Esophagus muscularis mucosa (tissue), 4 donors: ENCODE measurements at places on chromosomes 6 and 20.

DNA sequence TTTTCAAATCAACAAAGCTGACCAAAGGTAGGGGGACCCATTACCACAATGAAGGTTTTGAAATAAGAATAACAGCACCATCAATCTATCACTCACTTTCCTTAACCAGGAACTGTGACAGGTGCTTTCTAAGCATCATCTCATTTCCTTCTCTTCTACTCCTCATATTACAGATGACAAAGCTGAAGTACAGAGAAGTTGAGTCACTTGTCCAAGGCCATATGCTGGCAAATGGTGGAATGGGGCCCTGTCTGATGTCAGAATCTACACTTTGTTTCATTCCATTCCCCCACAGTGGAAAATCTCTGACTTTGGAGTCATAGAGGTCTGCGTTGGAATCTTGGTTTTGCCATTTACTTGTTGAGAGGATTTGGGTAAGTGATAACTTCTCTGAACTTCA lies 222.5 kb upstream of the LRFN2 start:
- DNase-seq: no peak

GRCh38 chr6:87944541-87944954 lies 103.1 kb upstream of the SPACA1 start:
- DNase-seq: peak; percentile 90

DNA sequence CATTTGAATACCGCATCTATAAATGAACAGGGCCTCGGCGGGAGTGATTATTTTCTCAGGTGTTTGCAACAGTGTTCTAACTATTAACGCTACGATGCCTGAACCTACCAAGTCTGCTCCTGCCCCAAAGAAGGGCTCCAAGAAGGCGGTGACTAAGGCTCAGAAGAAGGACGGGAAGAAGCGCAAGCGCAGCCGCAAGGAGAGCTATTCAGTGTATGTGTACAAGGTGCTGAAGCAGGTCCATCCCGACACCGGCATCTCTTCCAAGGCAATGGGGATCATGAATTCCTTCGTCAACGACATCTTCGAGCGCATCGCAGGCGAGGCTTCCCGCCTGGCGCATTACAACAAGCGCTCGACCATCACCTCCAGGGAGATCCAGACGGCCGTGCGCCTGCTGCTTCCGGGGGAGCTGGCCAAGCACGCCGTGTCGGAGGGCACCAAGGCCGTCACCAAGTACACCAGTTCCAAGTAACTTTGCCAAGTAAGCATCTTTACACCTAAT lies 70.9 kb downstream of the HFE start:
- DNase-seq: peak; percentile 97

GRCh38 chr6:31681135-31681671 lies 336 bp upstream of the LY6G5C start:
- DNase-seq: no peak

- DNase-seq: no peak
Measured at GRCh38 chr20:17875106-17875980, 93.3 kb downstream of the SNX5 start.

GRCh38 chr6:112044856-112045255 lies 9.0 kb upstream of the CCN6 start:
- no peak for DNase-seq

DNA sequence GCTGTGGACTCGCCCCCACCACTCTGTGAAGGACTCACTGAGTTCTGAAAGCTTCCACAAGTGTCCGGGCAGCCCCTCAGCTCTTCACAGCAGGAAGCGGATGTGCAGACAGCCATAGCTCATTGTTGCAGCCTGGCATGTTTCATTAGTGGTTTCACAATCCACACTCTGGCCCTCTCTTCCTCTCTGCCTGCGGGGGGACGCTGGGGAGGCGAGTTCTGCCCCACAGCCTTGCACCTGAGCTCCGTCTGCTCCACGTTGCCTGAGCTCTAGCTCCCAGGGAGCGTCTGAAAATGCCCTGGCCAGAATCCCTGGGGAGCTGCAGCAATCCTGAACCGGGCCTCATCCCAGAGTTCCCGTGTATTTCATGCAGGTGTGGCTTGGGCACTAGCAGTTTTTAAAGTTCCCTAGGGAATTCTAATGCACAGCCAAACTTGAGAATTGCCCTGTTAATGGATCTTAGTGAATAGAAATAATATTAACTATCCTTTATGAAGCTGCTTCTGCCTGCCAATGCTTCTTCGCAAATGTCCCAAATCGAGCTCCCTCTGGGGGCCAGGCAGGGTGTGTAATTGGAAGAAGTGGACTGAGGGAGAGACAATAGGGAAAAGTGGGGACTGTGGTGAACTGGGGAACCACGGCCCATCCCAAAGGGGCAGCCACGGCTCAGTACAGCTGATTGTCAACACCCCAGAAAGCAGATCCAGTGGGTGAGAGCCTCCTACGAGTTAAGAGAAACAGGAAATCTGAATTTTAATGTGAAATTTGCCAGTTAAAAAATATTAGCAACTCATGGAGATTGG lies 51.5 kb downstream of the CTCFL start:
- no peak for DNase-seq

DNA sequence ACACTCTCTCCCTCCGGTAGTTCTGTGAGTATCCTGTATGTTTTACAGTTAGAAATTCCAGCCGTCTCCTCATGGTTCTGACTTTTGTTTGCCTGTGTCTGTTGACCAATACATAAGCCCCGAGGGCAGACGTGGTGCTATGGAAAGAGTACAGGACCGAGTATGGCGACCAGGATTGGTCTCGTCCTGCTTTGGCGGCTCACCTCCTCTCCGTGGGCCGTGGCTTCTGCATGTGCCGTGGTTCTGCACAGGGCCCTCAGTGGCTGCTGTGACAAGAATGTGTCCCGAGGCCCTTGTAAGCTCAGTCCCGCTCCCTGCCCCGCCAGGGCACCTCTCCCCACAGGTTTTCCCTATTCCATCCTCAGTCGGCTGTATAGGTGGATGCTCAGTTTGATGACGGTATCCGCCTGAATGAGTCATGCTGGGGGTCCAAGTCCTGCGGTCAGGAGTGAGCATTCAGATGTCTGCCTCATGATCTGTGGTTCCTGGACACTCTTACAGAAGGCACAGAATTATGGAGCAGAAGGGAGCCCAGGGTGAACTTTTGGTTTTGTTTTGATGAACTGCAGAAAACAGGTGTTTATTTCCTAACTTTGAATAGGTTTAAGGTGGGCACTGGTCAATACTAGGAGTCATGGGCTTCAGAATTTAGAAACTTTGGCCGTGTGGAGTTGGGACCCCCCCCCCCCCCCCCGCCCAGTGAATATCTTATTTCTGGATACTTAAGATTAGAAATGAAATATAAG lies 1.2 kb downstream of the ARFGAP1 start:
- DNase-seq: no peak

- no peak for DNase-seq
Measured at GRCh38 chr6:84854811-84855400, 90.5 kb upstream of the TBX18 start.

- no peak for DNase-seq
Measured at GRCh38 chr6:45212976-45213375, 115.2 kb upstream of the RUNX2 start.

GRCh38 chr6:45350186-45350710 lies 22.1 kb downstream of the RUNX2 start:
- DNase-seq: no peak

- DNase-seq: no peak
Measured at GRCh38 chr20:56932575-56933330, 303.6 kb downstream of the TFAP2C start.

DNA sequence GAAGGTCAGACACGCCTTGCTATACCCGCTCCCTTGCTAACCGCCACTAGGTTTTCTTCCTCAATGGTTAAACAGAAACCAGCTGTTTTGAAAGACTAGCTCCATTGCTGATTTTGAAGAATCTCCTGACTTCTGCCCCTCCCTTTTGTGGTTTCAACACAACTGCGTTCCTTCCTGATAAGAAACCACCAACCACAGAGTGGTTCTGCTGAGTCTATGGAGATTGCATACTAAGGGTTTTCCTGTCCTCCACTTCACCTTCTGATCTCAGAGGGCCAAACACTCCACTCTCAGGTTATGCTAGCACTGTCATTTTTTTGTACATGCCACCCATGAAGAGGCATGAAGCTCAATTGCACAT lies 207.9 kb downstream of the MYLK4 start:
- no peak for DNase-seq

- DNase-seq: no peak
Measured at GRCh38 chr20:5342021-5342420, 25.3 kb upstream of the PROKR2 start.

GRCh38 chr6:105178110-105178509 lies 1.7 kb downstream of the POPDC3 start:
- no peak for DNase-seq

DNA sequence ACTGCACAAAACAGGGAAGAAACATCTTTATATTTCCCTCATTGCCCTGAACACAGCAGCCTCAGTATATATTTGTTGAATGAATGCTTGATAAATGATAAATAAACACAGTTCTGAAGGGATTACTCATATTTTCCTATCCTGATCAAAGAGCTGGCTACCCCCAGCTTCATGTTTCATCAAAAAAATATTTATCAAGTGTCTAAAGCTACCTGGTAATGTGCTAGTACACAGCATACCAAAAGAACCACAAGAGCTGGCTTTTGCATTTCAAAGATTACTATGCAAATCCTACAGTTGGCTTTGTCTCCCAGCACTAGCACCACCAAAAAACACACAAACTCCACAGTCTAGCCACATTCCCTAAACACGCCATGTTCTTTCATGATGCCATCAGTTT lies 130.0 kb downstream of the BTBD9 start:
- no peak for DNase-seq

DNA sequence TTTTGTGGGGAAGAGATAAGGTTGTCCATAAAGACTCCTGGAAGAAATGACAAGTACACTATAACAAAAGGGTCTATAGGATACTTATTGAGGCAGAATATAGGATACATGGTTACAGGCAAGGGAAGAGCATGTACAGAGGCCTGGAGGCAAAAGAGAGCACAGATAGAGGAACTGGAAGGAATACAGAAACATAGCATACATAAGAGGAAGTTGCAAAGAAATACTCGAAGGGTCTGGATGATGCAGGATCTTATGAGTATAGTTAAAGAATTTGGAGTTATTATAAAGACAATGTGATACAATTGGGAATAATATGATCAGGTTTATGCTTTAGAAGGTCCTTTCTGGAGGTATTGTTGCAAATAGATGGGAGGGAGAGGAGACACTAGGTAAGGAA lies 592.7 kb upstream of the POU3F2 start:
- DNase-seq: no peak

DNA sequence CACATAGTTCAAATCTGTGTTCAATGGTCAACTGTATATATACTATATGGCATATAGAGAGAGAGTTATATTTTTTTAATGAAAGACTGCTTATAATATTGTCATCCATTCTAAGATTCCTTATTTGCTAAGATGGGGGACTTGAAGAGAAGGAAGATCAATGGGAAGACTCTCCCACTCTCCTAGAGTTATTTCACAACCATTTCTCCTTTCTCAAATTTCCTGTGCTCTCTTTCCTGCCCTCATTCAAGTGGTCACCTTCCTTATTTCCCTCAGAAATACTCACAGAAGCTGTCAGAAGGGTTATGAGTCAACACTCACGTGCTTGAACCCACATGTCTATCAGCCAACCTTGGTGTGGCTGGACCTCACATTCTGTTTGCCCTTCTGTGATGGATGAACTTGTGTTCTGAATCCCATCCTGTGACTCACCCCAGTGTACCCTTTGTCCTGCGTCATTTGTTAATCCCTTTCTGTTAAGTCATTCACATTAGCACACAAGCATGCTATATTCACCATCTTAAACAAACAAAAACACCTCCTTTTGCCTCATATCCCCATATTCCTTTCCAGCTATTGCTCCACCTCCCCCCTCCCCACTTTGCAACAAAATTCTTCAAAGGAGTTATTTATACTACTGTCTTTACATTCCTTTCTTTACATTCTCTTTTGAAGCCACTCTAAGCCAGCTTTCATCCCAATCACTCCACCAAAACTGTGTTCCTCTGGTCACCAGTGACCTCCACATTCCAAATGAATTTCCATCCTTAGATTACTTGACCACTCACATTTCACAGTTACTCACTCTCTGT lies 279.3 kb upstream of the TCF21 start:
- no peak for DNase-seq

DNA sequence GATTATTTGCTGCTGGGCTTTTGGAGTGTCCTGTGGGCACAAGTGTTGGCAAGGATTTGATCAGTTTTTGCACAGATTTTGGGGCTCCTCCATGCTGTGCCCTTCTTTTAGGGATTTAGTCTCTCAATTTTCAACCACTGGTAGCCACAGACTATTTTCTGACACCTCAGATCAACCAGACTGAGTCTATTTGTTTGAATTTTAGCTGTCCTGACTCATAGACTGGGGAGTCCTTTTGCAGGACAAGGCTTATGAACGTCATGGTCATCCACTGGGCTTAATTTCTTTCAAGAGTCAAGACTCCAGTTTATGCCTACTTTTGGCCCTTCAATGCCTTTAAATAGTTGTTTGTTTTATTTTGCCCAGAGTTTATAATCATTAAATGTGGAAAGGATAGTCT lies 59.3 kb downstream of the BCKDHB start:
- no peak for DNase-seq

DNA sequence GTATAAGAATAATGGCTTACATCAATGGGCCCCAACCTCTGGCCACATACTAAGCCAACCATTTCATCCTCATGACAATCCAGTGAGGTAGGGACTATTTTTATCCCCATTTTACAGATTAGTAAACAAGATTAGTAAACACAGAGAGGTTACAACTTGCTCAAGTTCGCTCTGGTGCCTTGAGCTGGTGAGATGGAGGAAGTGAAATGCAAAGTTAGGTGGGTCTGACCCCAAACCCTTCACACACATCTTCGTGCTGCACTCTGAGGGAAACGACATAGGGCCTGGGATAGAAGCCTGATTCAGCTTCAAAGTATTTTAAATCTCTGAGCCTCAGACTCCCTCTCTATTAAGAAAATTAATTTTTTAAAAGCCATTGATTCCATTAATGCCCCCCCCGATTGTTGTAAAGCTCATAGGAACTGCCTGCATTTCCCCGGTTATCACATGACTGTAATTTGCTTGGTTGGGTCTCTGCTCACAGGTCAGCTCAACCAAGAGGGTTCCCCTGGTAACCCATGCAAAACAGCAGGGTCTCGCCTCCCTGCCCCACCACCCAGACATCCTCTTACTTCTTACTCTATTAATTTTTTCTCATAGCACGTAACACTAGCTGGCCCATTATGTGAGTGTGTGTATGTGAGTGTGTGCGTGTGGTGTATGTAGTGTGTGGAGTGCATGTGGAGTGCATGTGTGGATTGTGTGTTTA lies 221.2 kb downstream of the MAFB start:
- DNase-seq: peak; percentile 86
